Hematopoietic multipotent progenitor cell treated with erythropoietin and hydrocortisone succinate and interleukin-3 and kit ligand, for 8 days (in vitro differentiated cells): ENCODE measurements at places on chromosomes 3 and 15.

DNA sequence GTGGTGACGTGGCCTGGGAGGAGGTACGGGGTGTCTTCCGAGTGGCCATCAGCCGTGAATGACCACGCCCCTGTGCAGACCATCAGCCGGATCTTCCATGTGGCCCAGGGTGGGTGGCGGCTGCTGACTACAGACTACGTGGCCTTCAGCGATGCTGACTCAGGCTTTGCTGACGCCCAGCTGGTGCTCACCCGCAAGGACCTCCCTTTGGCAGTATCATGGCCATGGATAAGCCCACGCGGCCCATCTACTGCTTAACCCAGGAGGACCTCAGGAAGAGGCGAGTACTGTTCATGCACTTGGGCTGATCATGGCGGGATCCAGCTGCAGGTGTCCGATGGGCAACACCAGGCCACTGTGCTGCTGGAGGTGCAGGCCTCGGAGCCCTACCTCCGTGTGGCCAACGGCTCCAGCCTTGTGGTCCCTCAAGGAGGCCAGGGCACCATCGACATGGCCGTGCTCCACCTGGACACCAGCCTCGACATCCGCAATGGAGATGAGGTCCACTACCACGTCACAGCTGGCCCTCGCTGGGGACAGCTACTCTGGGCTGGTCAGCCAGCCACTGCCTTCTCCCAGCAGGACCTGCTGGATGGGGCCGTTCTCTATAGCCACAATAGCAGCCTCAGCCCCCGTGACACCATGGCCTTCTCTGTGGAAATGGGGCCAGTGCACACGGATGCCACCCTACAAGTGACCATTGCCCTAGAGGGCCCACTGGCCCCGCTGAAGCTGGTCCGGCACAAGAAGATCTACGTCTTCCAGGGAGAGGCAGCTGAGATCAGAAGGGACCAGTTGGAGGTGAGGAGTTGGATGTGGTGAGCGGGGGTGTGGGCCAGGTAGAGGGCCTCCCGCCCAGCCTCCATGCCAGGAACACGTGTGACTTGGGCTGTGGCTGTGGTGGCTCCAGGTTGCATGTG is 178.4 kb downstream of the TBC1D2B start:
- DNase-seq, result no peak

GRCh38 chr15:67843092-67843501 is 3.3 kb upstream of the RNU6-1 start:
- no peak for DNase-seq

DNA sequence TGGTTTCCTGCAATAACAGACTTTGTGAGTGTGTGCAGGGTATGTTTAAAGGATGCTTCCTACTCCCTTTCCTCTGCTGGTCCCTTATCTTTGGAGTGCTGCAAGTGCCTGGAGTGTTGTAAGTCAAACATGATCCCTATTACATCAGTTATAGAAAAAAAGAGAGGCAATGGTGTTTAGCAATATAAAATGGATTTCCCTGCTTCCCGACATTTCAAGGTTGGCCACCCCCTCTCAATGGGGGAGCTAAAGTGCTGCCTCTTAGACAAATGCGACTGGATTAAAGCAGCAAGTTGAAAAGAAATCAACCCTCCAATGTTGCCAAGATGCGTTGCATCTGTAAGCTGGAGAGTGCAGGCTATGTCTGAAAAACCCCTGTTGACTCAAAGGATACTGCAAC is 203.1 kb upstream of the WNT5A start:
- no peak for DNase-seq

DNA sequence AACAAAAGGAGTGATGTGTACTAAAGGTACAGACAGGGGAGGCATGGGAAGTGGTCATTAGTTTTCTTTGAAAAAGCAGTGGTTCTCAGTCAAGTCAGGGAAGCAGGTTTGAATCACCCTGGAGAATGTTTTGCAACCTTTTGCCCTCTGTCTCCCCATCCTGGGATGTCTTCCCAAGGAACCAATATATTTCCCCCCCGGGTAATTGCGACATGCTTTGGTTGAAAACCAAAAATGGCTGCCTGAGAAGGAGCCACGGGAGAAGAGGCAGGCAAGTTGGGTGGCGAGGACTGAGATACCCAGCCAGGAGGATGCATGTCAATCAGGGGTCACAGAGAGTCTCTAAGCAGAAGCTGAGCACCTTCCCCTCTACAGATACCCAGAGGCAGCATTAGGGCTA is 20.2 kb upstream of the PPP1R2 start:
- DNase-seq, result no peak

GRCh38 chr3:169648451-169648850 is 15.1 kb downstream of the MECOM start:
- DNase-seq, result no peak

- DNase-seq, result peak; percentile 44
These were observed 68.4 kb downstream of the HES1 start for GRCh38 chr3:194204042-194204987.

GRCh38 chr3:38029400-38030125 is at the start of gene PLCD1:
PLCD1 (minus strand) TSS chr3:38029642; CDS start chr3:38029539, 103 bp downstream.
- DNase-seq, result no peak

- DNase-seq, result no peak
These were observed 11.1 kb downstream of the FXR1 start for GRCh38 chr3:180923561-180923960.

DNA sequence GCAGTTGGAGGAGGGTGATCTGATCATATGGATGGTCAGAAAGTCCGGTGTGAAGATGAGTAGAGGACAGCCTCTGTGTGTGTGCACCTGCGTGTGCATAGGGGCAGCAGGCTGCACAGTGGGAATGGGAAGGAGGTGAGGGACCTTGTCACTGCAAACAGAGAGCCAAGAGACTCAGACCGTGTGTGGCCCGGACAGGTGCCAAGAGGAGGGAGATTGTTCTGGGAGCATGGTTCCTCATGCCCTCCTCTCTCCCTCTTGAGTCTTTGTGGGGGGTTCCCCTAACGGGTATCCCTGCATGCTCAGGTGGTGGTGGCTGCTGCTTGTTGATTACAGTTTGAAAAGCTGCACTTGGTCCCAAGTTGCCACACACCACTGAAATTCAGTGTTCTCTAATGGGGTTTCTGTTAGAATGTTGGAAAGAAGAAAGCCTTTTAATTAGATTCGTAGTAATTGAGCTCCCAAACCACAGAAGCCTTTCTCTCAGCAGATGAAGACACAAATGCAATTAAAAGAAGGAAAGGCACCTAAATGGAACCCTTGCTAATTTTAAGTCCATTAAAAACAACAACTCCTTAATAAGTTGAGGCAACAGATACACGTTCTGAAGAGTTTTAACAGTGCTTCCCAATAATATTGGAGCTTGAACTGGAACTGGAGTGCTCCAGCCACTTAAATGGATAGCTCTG is 68.9 kb downstream of the CHRNA7 start:
- no peak for DNase-seq

GRCh38 chr3:48466386-48467109 is 20.0 kb downstream of the ATRIP start:
- DNase-seq, result peak; percentile 29

GRCh38 chr15:92306663-92307062 is 87.0 kb upstream of the ST8SIA2 start:
- peak; percentile 4 for DNase-seq

DNA sequence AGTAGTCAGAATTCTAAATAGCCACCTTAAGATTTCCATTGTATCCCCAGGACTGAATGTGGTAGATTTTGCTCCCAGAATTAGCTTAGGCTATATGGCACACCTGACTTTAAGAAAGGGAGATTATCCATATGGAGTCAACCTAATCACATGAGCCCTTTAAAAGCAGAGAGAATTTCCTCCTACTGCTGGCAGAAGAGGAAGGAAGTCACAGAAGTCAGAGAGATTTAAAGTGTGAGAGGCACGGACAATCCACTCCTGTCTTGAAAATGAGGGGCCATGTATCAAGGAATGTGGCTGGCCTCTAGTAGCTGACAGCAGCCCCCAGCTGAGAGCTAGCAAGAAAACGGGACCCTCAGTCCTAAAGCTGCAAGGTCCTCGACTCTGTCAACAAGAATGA is 26.8 kb downstream of the LRRC31 start:
- DNase-seq, result no peak

- DNase-seq, result no peak
These were observed 16.0 kb downstream of the LPP start for GRCh38 chr3:188169830-188170455.

- no peak for DNase-seq
These were observed 7.2 kb downstream of the ARID3B start for GRCh38 chr15:74548241-74548640.

GRCh38 chr3:25662736-25663320 is 1.9 kb downstream of the TOP2B start:
- no peak for DNase-seq

DNA sequence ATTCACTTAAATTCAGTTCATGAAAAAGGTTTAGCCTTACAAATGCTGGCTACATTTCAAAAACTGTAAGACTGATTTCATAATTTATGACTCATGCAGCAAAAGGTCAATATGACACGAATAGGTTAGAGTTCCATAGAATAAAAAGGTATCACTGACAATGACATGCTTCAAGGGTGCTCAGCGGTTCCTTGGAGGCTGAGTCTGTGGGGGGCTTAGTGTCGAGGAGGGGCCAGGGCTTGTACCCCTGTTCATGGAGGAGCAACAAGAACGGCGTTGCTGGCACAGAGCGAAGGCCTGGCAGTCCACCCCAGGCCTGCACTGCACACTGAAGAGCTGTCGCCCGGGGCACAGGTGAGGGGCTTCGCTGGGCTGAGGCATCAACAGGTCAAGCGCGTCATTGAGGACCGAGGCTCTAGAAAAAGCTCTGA is 174.2 kb downstream of the NR1D2 start:
- DNase-seq, result no peak

DNA sequence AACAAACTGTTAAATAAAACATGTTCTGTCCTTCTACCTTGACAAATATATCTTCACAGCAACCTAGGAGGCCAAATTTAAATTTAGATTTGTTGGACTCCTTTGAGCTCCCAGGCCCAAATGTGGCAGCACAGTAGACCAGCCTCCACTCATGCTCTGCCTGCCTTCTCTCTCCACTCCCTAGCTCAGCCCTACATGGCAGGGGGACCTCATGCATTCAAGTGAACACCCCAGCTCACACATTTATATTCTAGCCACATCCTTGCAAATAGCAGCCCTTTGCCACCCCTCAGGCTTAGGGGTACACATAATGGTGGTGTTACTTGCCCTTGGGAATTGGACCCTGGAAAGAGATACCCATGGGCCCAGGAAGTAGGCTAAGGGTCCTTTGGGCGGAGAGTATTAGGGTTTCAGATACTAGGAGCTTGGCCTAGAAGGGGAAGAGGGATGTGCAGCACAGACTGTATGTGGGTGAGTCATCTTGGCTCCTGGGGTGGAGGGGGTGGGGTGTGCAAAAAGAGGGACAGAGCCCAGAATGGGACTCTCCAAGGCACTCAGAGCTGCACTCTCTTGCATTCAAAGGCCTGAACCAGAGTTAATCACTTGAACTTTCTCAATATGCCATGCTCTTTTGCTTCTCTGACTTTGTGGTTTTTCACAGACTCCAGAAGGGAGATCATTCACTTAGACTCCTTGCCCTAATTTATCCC is 268.4 kb upstream of the ROPN1 start:
- no peak for DNase-seq

- DNase-seq, result no peak
These were observed 1077.4 kb downstream of the EPHA3 start for GRCh38 chr3:90184861-90185260.

- DNase-seq, result peak; percentile 35
These were observed 20.9 kb downstream of the BBX start for GRCh38 chr3:107543666-107544065.

DNA sequence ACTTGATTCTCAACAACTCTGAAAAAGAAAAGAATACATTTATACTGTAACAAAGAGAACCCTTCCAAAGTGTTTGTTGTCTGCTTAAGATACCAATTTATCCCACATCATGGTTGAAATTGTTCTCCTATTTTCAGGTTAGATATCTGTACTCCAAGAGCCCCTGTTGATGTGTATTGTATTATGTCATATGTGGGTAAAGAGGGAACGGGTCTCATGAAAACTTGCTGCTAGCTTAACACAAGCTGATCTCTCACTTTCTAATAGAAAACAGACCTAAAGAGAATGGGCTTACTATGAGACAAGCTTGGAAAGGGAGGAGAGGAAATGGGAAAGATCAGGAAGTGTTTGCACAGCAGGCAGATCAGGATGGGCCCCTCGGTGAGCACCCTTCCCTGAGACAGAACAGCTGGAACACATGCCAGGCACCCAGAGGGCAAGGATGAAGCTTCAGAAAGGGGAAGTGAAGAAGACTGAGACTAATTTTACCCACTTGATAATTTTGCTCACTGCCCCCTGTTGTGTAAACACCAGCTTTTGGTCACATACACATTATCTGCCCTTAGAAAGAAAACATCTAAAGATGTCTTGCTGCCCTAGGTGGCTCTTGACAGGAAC is 747.9 kb upstream of the CCDC54 start:
- no peak for DNase-seq

GRCh38 chr3:77718311-77718710 is 678.4 kb downstream of the ROBO2 start:
- no peak for DNase-seq

DNA sequence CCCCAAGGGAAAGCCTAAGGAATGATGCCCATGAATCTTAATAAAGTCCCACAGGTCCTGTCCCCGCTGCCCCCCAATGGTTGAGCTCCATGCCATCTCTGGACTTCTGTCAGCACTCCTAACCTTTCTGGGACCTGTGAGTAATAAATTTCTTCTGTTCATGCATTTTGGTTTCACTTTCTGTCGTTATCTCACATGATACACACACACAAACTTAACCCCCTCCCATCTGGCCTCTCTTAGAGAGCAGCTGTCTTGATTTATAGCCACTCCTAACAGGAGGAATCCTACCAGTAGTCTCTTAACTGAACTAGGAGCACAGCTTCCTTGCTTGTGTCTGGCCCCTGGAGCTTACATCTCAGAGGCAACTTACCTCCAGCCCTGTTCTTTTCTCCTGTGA is 82.7 kb upstream of the SELENOK start:
- no peak for DNase-seq

DNA sequence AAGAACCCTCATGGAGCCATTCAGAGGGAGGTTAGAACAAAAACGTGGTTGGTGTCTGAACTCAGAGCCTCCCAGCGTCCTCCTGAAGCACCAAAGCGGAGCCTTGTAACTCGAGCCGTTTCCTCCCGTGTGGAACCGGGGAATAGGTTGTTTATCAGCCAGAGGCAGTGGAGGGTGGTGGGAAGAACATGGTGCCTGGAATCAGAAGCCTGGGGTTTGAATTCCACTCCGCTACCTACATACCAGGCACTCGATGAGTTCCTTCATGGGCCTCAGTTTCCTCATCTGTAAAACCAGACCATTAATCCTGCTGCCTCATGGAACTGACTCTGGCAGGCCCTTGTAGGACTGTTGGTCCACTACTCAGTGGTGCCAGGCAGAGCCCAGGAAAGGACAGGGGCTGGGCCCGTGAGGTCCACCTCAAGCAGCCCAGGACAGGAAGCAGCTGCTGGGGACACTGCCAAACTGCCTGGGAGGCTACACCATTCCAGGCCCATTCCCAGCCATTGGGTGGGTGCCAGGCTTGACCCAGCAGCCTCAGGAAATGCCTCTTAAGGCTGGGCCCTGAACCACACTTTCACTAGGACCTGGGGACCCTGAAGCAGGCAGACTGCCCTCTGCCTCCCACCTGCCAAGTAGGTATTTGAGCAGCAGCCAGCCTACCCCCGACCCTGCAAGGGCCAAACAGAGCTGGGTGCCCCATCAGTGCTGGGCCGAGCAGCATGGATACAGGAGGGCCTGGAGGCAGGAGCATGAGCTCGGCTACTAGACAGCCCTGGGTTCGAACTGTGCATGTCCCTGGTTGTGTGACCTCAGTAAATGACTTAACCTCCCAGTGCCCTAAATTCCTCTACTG is 33.4 kb downstream of the PRKCD start:
- DNase-seq, result no peak
